Activated gamma-delta T cell treated with Interleukin-2 at 50 U/mL for 16 hours (primary cell): ENCODE measurements at places on chromosomes 1 and 21.

DNA sequence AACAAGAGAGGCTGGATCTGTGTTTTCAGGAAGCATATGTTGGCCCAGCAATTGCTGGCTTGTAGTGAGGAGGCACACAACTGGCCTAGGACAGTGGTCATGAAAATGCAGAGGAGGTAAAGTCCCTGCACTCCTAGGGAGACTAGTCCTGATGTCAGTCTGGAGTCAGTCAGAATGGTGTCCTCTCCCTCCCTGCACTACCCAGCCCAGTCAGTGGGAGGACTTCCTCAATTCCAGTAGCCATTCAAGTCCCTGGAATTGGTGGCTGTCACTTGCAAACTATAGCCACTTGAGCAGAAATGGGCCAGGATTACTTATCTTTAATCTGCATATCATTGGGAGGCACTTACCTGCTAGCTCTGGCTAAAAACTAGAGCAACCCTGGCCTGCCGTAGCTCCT is 18.6 kb downstream of the NDUFS5 start:
- no peak for DNase-seq

GRCh38 chr1:209674957-209675564 is at the start of gene G0S2:
G0S2 (plus strand) TSS chr1:209675412; CDS start chr1:209675685, 273 bp downstream.
- DNase-seq, result no peak

DNA sequence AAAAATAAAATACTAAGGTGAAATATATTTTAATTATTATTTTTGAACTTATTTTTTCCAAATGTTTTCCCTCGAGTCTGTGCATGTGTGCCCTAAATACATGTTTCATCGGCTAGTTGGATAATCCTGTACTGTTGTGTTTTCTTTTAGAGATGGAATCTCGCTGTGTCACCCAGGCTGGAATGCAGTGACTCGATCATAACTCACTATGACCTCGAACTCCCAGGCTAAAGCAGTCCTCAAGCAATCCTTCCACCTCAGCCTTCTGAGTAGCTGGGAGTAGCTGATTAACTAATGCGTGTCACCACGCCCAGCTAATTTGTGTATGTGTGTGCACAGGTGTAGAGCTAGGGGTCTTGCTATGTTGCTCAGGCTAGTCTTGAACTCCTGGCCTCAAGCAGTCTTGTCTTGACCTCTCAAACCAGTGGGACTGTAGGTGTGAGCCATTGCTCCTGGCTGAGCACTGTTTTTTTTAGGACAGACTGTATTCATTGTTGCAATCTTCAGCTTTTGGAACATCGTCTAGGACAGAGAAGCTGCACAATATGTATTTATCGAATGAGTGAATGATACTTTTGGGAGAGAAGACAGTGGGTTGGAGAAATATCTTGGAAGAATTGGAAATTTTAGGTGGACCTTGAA is 4.8 kb upstream of the TMCO1 start:
- no peak for DNase-seq

DNA sequence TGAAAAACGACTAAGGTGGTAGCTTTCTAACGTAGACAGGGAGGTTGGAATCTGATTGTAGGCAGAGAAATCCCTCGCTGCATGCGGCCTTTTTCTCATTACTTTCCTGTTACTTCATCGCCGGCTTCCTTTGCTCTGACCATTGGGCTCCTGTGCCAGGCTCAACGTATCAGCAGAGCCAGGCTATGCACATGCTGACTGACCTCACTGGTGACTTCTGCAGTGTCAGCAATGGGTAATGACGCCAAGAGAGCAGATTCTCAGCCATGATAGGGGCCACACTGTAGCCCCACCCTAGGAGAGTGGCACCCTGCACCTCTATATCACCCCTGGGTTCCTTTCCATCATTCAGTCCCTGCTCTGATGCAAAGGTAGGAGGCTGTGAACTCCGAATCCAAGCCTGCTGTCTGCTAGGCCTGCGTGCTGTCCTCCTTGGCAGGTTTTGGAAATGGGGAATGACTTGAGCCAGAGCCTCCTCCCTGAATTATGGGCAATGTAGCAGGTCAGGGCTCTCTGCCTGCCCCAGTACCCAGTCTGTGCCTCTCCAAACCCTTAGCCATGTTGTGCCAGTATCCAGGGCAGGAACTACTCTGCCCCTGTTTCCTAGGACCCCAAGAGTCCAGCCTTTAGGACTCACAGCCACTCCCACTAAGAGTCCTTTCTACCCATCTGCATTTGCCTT is 11.4 kb downstream of the PPFIA4 start:
- no peak for DNase-seq

DNA sequence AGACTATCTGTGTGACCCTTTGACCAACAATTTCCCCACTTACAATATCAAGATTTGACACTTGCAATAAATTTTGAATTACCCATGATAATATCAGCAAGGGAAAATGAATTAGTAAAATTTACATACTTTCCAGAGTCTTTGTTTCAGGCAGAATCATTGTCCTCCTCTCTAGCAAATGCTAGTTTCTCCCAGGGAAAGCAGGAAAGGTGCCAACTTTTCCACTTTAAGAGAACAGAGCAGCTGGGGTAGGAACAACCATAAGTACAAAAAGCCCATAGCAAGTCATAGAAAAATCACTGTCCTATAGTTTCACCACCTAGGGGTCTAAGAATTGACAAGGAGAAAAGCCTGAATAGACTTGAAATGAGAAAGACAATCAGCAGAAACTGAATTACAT is 67.1 kb upstream of the GUCA2B start:
- no peak for DNase-seq

DNA sequence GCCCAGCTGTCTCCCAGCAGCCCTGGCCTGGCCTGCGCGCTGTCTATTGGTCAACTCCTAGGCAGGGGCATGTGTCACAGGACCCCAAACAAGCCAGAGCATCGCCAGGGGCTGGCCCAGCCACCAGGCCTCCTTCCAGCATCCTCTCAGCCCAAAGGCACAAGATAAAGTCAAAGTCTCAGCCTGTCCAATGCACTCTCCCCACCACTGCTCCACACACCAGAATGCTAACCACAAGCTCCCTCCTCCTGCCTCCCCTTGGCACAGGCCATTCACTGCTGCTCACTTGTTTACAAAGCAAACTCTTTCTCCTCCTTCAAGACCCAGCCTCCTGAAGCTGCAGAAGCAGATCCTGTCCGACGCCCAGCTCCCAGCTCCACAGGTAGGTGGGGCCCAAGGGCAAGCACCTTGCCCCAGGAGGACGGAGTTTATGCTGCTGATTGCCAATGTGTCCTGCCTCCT is 133.4 kb downstream of the DMRTB1 start:
- no peak for DNase-seq

- no peak for DNase-seq
Measured at GRCh38 chr21:32958288-32959002, 67.3 kb upstream of the OLIG2 start.

GRCh38 chr1:12405325-12406210 is 175.7 kb downstream of the VPS13D start:
- DNase-seq, result no peak

DNA sequence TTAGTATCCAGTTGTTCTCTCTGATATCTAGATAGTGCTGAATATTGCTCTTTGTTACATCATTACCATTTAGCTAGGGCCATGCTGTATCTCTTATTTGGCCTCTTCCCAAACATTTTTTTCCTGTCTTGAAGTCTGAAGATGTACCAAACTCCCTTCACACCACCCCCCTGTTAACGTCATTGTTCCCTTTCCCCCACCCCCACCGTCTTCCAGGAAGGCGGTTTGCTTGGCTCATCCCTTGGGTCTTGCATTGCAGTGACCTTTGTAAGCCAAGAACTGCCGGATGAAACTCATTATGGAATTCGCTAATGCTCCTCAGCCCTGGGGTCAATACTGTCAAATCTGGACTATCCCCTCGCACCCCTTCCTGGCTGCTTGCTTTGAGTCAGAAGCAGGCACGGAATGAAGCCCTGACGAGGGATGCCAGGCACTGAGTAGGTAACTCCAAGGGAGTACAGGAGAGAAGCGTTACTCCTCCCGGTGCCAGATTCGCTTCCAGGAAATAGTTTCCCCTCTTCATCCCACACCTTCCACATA is 283.1 kb downstream of the TM2D1 start:
- DNase-seq, result no peak

DNA sequence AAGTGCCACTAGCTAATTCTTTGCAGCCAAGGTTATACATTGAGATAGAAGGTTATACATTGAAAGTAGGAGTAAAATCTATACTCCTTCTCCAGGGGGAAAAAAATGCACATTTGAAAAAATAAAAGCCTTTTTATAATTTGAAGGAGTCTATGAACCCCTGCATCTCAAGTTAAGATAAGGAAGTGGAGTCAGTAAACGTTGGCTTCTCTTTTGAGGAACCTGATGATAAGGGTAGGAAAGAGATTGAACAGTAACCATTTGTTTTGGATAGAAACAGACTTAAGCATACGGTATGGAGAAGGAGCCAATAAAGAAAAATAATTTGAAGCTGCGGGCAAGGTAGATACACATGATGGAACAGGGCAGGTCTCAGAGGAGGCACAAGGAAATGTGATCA is 64.1 kb downstream of the RPAP2 start:
- no peak for DNase-seq

GRCh38 chr1:201749059-201749690 is 79.8 kb upstream of the IPO9 start:
- no peak for DNase-seq

DNA sequence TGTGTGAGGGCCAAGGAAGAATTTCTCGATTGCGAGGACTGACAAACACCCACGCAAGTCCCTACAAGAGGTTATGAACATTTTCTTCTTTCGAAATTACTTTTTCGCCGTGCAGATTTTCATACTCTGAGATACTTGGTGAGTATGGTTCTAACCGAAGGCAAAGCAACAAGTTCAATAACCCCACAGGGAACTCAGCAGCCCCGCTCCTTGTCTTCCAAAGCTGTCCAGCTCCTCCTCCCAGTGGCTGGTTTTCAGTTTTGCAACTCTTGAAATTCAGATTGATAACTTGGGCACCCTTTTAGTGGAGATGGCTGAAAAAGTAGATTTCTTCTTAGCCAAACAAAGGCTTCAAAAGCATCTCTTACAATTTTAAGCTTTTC is 154.4 kb downstream of the SETD4 start:
- no peak for DNase-seq

DNA sequence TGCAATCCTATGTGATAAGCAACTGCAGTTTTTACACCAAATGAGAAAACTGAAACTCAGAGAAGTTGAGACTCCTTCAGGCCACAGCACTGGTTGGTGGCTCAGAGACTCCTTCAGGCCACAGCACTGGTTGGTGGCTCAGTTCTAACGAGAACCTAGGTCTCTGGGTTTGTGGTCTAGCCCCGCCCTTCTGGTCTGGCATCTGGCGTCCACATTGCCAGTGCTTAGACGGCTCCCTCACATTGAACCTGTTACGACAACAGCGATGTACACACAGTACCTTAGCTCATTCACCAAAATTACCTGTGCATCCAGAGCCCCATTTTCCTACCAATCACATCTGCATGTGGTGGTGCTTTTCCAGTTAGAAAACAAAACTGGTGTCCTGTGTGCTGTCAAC is 66.1 kb downstream of the NID1 start:
- DNase-seq, result peak; percentile 42
